Motor neuron (in vitro differentiated cells): ENCODE measurements at places on chromosomes 7 and 10. TPM values are rescaled to one million over a fixed set of nuclear protein-coding genes. Genes with fewer than 3 reads are reported as not detected.

Gene TYW1B
- 2.3 and 2.5 TPM in 2 replicates for total RNA-seq

Gene ATG9B
- total RNA-seq = 1.0 and 1.3 TPM in 2 replicates

Gene WIPF3
- total RNA-seq = 3.1 and 4.2 TPM in 2 replicates

Gene SYNPO2L
- 0.33 and 0.56 TPM in 2 replicates for total RNA-seq

Gene SMO
- 33.9 and 36.9 TPM in 2 replicates for total RNA-seq

Gene GTF2IRD2
- 14.5 and 14.9 TPM in 2 replicates for total RNA-seq

Gene SHLD2
- 20.8 and 23.4 TPM in 2 replicates for total RNA-seq

Gene SPDYE9
- 0.78 and 1.0 TPM in 2 replicates for total RNA-seq

Gene TFEC
- total RNA-seq = 0.26 TPM in 1 of 2 replicates, not detected in the other

Gene AQP1
- 0.71 and 0.82 TPM in 2 replicates for total RNA-seq

Gene GDF2
- 0.16 TPM in 1 of 2 replicates, not detected in the other for total RNA-seq
